ENCODE measurements at places on chromosomes 12 and 14.

DNA sequence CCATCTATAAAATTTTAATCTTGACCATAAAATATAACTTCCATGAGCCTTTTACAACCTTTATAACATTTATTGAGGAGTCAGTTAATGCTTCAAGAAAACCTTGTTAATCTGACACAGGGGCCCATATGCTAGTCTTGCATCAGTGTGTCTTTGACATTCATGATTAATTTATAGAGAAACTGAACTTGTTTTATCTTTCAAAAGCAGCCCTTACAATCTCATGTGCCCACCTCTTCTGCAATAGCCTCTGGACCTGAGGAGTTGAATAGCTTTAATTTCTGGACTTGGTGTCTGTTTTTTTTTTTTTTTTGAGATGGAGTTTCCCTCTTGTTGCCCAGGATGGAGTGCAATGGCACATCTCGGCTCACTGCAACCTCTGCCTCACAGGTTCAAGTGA, 8.6 kb upstream of the LPCAT3 start:
- DNase-seq: no peak

GRCh38 chr12:71312768-71313403, 126.7 kb upstream of the LGR5 start:
- DNase-seq: no peak

GRCh38 chr12:132406493-132407450, 77.4 kb upstream of the GALNT9 start:
- DNase-seq: no peak

- DNase-seq: no peak
Observed at GRCh38 chr12:79956896-79957295, 22.0 kb upstream of the PPP1R12A start.

GRCh38 chr14:37098132-37098531, 74.3 kb downstream of the SLC25A21 start:
- no peak for DNase-seq

DNA sequence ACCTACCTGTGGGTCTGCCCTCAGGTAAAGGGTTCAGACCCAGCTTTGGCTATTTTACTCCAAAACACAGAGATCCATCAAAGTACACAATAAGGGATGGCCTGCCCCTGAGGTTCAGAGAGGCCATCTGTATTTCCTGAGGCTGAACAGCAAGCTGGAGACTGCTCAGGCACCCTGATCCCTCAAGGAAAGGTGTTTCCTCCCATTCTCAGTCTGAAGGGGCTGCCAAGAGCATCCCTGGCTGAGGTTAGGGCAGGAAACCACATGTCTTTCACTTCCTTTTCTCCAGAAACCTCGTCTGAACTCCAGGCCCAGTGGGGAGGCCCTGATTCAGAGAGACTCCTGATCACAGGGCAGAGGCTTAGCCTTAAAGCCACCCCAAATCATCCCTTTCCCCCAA, 1.5 kb downstream of the RILPL1 start:
- no peak for DNase-seq

GRCh38 chr12:89349814-89350213, 2.5 kb downstream of the DUSP6 start:
- DNase-seq: no peak

- no peak for DNase-seq
Observed at GRCh38 chr14:59123531-59123930, 64.9 kb upstream of the DAAM1 start.

DNA sequence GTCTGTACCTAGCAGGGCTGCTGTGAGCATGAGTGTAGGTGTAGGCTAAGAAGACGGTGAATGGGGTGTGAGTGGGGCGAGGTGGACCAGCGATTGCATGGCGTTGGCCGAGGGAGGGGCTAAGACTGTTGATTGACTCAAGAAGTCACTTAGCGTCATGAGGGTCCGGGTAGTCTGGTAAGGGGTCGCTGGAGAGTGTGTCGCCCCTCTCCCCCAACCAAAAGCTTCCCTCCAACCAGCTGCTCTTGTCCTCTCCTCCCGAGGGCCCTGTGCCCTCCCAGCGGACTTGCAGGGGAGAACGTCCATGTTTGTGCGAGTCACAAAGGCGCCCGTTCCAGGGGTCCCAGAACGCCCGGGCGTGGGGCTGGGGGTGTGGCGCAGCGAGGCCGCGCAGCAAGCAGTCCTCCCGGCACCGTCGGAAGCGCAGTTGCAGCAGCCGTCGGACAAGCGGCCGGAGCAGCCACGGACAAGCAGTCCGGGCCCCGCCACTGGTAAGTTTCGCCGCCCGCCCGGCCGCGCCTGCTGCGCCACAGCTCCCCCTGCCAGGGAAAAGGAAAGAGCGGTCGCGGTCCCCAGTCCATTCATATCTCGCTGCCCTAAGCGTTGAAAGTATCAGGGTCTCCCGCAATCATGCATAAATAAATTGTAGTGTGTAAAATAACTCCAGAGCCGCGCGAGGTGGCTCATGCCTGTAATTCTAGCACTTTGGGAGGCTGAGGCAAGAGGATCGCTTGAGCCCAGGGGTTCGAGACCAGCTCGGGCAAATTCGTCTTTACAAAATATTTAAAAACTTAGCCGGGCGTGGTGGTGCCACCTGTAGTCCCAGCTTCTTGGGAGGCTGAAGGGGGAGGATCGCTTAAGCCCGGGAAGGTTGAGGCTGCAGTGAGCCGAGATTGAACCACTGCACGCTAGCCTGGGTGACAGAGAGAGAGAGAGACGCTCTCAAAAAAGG, at the start of gene CCDC63:
TSS of gene CCDC63 (plus strand) at position 373 of the 952 bp plus-strand sequence. CDS start 5,968 bp downstream, outside the sequence.
- DNase-seq: no peak

DNA sequence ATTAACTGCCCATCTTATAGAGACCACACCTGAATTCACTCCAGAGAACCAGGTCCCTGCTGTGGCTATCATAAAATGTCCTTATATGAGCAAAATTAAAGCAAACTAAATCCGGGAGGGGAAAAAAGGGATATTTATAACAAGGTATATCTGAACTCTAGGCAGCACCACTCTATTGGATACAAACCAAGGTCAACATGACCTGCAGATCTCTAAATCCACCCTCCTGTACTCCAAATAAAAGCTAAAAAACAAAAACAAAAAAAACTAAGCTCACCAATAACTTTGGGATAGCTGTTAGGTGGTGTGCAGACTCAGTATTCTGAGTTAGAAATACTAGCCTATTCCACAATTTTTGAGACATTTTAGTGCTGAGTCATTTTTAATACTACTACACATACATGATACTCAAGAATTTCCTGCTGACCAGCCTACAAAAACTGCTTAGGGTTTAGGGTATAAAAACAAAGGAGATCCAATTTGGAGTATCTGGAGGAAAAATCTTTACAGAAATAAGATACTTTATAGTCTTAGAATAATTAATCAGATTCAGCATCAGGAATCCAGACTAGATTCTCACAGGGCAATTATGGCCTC, 46.6 kb upstream of the LTBP2 start:
- no peak for DNase-seq

DNA sequence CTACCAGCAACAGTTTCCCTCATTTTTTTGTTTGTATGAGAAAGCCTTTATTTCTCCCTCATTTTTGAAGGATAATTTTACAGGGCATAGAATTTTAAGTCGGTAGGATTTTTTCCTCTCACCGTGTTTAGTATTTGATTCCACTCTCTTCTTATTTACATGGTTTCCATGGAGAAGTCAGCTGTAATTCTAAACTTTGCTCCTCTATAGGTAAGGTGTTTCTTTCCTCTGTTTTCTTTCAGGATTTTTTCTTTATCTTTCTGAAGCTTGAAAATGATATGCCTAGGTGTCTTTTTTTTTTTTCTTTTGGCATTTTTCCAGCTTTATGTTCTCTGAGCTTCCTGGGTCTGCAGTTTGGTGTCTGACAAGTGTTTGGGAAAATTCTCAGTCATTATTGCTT, 75.6 kb upstream of the ETV6 start:
- DNase-seq: no peak

Data from T-helper 9 cell (primary cell).